AG04450 (cell line): ENCODE measurements at places on chromosomes 3 and 15.

DNA sequence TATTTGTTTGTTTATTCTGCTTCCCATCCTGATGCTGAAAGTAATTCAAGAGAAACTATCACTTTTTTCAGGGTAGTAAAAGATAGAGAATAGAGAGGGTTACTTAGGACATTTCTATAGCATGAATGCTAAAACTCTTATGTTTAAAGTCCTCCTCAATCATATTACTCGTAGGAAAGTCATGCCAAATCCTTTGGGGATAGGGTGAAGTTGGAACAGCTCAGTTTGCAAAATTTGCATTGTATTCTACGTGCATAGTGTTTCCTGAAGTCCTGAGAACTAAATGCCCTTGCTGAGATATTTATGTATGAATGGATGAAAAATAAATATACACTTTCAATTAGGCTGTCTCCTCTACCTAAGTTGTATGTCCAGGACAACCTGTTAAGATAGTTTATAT is 14.6 kb downstream of the PLSCR5 start:
- no peak for DNase-seq

GRCh38 chr15:62057341-62057980 is 2.8 kb downstream of the VPS13C start:
- DNase-seq = no peak

- DNase-seq = no peak
Observed at GRCh38 chr3:182704926-182705325, 88.4 kb upstream of the ATP11B start.

DNA sequence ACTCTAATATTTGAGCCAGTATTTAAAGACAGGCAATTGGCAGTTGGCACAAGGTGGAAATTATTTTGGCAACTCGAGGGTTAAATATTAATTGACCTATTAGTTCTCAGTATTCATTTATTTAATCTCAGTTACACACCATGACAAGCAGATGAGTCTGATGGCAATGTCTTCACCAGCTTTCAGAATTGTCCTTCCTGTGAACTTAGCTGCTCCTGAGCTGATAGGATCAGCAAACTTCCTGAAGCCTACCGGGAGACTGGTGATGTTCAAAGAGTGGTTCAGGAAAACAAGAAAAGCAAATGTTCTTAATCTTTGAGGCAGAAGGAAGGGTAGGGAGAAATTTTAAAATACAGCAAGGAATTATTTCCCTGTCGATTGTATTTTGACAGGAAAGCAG is 522.2 kb downstream of the SOX2 start:
- no peak for DNase-seq

- DNase-seq = no peak
Observed at GRCh38 chr3:13296662-13297061, 123.5 kb downstream of the NUP210 start.

GRCh38 chr15:47624503-47624902 is 92.8 kb upstream of the SEMA6D start:
- DNase-seq = no peak

- no peak for DNase-seq
Observed at GRCh38 chr15:69602921-69603320, 150.3 kb downstream of the RPLP1 start.

DNA sequence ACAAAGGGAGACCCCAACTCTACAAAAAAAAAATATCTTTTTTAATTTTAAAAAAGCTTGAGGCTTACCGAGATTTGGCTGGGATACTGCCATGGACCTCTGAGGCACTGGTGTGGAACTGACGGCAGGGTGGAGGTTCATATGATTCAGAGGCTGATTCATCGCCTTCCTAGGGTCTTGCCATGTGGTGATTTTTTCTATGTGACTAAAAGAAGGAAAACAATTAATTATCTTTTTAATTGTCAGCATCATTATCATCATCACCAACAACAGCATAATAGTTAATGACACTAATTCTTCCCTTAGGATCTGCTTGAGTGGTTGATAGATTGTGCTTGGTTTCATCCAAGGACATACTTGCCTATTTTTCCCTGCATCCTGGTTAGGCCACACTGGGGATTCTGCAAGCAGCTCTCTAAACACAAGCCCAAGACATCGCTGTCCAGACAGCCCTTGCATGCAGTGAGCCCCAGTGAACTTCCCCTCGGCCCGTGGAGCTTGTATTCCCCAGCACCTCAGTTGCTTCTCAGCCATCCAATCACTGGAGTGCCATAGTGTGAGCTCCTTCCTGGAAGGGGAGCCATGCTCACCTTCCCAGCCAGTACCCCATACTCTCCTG is 84.9 kb downstream of the WWTR1 start:
- no peak for DNase-seq

DNA sequence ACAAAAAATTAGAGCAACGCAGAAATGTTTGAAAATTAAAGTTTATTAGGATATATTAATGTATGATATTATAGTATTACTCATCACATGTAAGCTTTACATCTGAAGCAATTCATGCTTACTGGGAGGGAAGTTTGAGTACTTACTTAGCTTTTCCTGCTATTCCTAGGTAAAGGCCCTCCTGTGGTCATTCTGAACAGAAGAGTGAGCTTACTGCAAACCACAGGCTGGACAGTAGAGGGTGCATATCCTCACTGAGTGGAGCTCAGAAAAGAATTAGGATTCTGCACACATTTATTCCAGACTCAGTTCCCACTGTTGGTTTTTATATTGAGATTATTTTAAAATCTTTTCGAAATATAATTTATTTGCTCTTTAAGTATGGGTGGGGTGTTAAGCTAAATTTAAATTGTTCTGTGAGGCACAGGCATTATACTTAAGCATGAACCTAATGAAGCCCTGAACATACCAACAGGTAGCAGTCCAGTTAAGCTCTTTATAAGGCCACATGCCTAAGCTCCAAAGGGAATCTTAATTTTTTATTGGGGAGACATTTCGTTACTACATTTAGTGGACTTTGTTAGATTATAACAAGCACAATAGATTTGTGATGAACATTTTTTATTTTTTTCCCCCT is 10.2 kb downstream of the MRPS22 start:
- DNase-seq = peak; percentile 29

DNA sequence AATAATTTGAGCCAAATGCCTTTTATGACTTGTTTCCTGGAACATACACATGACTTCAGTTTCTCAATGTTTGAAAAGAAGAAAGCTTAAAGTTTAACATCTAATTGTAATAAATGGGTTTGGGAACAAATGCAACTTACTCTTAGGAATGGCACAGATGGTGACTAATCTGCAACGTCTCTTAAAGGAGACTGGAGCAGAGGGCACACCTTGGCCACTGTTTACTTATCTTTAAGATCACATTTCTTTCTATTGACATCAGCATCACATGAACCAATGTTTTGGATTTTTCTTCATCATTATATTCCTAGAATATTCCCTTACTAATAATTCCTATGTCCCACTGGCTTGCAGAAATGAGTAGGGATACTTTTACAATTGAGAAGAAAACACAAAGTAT is 229.5 kb downstream of the CHL1 start:
- no peak for DNase-seq
